ENCODE measurements at places on chromosomes 11 and 22.

DNA sequence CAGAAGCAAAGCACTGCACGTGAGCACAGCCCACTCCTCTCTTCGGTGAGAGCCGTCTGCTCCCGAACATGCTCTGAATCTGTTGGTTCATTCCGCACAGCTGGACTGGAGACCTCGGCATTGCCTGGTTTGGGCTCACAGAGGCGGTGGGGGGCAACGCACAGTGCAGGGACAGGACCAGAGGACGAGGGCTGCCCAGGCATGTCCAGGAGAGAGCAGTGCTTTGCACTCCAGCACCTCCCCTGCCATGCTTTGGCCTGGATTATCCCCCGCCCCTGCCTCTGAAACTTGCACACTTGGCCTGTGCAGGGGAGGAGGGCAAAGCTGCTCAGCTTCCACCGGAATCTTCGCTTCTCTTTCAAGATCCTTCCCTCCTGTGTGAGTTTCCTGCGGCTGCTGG, 536.5 kb downstream of the BRD1 start:
- no peak for DNase-seq

DNA sequence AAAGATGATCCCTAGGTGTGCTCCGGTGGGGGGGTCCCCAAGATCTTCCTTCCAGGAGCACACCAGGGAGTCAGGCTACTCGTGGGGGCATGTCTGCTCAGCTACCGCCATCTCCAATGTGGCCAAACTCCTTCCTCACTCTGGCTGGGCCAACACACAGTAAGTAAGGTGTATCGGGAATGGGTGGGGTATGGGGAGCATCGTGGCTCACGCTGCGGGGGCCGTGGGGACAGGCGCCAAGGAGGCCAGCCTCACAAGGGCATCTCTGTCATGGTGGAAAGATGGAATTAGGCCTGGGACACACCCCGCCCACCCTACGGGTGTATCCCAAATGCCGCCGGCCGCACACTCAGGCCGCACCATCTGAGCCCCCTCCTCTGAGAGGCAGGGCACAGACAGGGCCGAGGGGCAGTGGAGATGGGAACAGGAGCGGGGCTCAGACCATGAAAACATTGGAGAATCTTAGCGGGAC, 8.3 kb downstream of the IGF2 start:
- DNase-seq: no peak

GRCh38 chr11:63663809-63664208, 7.4 kb downstream of the ATL3 start:
- no peak for DNase-seq

GRCh38 chr11:118881228-118881627, 2.5 kb upstream of the CXCR5 start:
- DNase-seq: no peak

- DNase-seq: no peak
Observed at GRCh38 chr11:2584812-2585565, 114.8 kb downstream of the KCNQ1OT1 start.

DNA sequence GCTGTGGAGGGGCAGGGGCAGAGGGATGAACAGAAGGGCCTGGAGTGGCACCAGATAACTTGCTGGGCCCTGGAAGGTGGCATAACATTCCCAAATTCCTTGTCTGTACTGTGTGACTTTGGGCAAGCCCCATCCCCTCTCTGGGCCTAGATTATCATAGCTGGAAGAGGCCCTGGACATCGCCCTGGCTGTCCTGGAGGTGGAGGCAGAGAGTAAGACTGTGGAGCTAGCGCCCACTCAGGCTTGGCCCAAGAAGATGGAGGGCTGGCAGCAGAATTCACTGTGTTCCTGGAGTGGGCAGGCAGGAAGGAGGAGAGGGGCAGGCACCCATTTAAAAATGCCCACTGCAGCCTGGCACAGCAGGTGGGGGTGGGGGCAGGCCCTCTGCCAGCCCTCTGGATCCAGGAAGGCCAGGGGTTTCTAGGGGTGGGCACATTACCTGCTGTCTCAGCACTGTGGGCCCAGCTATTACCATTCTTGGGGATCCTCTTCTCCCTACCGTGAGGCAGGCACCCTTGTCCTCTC, 22.6 kb downstream of the ARHGEF17 start:
- DNase-seq: no peak

- DNase-seq: no peak
Observed at GRCh38 chr11:12815931-12816494, 141.8 kb downstream of the TEAD1 start.

GRCh38 chr11:67301313-67301921, 1.9 kb upstream of the SSH3 start:
- DNase-seq: no peak

- DNase-seq: no peak
Observed at GRCh38 chr22:36331912-36332622, 55.7 kb downstream of the MYH9 start.

DNA sequence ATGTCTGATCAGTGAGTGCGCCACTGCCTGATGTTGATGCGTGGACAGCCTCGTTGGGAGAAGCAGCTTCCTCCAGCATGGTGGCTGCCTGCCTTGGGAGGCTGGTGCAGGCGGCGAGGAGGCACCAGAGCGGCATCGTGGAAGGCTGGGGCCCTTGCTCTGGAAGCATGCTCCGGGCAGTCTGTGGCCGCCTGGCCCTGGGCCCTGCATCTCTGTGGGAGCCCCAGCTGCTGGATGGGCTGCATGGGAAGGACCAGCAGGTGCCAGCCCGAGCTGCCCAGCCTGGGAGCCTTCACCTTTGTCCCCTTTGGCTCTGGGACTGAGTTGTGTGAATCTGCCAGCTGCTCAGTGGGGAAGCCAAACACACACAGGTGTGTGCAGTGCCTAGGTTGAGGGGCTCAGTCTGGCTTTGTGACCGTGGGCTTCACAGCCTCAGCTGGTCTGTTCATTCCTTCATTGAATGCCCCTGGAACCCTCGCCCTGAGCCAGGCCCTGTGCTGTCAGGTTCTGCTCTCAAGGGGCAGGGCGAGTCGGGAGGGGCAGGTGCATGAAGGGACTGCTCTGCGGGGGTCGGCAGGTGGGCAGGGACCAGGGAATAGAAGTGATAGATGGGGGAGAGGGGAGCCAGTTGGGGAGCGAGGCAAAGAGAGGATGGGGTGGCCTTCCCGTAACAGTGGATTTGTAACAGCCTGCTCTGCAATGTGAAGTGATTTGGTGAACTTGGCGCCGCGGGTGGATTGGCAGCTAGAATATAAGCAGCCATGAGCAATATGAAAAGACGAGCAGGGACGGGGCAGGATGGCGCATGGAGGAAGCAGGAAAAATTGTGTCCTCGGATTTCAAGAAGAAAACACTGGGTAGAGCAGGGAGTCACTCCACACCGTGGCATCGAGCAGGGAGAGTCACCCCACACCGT, 354.2 kb downstream of the TBC1D22A start:
- no peak for DNase-seq

DNA sequence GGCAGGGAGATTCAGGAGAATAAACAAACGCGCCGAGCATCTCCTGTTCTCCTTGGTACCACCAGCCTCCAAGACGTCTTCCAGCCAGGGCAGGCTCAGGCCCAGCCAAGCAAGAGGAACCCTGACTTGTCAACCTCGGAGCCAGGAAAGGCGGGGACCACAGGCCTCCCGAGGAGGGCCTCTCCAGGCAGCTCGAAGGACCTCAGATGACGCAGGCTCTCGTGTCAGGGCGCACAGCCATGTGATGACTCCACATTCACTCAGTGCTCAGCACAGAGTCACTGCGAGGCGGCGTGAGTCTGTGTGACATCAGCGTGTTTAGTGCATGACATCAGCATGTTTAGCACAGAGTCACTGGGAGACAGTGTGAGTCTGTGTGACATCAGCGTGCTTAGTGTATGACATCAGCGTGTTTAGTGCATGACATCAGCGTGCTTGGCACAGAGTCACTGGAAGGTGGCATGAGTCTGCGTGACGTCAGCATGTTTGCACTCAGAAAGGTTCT, 241.4 kb downstream of the BRD1 start:
- DNase-seq: no peak

GRCh38 chr22:38310518-38311322, 6.5 kb downstream of the CSNK1E start:
- no peak for DNase-seq

DNA sequence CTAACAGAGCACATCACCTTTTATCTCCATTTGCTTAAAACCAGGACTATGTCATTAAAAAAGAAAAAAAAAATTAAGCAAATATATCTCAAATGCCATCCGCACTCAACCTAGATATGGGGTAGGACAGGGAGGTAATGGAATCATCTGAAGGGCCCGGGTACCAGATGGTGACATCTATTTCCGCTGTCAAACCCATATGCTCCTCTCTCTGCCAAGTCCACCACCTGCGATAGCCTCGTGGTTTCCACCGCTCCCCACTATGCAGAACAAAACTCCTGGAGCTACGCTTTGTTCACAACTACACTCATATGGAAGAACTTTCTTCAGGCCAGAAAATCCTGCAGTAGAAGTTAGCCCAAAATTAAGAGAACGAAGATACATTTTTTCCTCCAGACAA, 31.4 kb downstream of the FEZ1 start:
- DNase-seq: no peak

GRCh38 chr22:17938484-17938924, 85.9 kb downstream of the MICAL3 start:
- no peak for DNase-seq

- DNase-seq: no peak
Observed at GRCh38 chr11:66419825-66420224, 1.0 kb upstream of the NPAS4 start.

- no peak for DNase-seq
Observed at GRCh38 chr22:30351226-30351625, 5.5 kb downstream of the SF3A1 start.

GRCh38 chr11:16195651-16196050, 160.7 kb downstream of the SOX6 start:
- no peak for DNase-seq

DNA sequence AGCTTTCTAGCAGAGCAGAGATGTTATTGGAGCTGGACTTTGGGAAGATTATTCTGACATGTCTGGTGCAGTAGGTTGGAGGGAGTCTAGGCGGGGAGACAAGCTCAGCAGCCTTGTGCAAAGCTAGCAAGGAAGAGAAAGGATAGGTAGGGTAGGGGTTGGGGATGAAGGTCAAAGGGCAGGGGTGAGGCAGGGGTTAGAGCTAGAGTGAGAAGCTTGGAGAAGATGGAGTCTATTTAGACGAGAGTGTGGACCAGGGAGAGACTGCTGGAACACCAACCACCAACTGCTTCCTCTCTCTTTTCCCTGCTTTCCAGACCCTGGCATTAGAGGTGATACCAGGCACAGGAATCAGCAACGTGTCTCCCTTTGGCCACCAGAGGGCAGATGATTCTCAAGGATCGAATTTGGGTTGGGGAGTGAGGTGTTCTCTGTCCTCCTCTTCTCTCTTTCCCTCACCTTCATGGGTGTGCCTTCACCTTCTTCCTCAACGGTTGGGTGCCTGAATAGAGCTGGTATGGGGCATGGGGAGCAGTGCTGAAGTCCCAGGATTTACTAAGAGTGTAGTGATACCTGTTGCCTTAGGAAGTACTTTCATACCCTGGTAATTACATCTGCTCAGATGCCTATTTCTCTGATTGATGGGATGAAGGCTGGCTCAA, 1.8 kb upstream of the MARK2 start:
- DNase-seq: peak; percentile 45

GRCh38 chr11:80900265-80900664, 1459.4 kb upstream of the TENM4 start:
- no peak for DNase-seq
